ENCODE measurements at places on chromosomes 1 and 21. TPM values are rescaled to one million over a fixed set of nuclear protein-coding genes. Genes with fewer than 3 reads are reported as not detected.

DNA sequence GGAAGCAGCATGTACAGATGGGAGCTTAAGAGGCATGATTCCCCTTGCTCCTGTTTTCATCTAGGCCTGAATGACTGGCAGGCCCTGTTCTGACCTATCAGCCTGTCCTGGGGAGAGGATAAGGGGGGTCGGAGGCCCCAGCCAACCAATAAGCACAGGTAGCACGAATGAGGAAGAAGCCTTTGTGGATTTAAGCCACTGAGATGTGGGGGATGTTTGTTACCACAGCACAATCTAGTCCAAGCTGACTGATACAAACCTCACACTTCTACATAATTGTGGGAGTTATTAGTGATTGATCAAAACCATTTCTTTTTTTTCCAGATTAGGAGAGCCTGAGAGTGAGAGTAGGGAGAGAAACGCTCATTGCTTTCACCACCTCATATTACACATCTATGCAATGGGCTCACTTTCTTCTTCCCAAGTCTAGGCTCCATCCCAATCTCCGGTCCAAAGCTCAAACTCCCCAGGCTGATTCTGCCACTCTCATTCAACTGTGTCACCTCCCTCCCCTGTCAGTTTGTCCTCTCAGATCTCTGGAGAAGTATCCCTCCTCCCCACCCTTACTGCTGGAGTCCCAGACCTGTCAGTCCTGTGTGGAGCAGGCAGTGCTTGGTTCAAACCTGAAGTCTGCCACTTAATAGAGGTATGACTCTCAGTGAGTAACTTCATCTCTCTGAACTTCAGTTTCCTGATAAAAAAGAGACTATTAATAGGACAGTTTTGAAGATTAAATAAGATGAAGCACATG, 220.5 kb downstream of the PTPRU start:
- ATAC-seq, result no peak

GRCh38 chr21:42203936-42204335, 15.0 kb upstream of the ABCG1 start:
- ATAC-seq, result no peak

DNA sequence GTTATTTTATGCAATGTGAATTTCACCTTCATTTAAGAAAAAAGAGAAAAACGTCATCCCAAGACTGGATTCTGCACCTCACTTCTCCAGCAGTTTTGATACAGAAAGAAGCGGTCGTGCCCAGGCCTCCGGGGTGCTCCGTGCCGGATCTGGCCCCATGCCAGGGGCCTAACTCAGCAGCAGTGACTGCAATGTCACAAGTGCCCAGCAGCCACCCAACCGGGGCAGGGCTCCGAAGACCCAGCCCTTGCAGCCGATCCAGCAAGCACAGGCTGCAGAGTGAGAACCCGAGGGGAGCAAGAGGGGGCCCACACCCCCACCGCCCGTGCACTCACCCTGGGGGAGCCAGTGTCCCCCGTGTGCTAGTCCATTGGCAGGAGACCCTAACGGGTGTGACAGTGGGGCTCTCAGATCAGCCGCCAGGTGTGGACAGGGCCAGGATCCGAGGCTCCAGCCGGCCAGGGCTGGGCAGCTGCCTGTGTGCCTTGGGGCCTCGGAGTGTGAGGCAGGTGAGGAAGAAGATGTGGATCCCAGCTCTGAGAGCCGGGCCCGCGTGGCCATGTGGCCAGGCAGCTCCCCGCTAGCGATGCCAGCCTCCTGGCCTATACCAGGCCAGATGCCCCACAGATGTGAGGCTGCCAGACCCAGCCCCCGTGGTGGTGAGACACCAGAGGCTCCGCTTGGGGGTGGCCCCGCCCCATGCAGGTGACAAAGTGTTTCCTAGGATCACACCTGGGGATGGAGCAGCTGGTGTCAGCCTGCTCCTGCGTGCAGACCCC, 60.6 kb downstream of the MEGF6 start:
- ATAC-seq, result no peak

GRCh38 chr1:2912424-2913061, 108.7 kb upstream of the ACTRT2 start:
- no peak for ATAC-seq

- ATAC-seq, result no peak
Measured at GRCh38 chr1:169829671-169830070, 35.0 kb upstream of the METTL18 start.

DNA sequence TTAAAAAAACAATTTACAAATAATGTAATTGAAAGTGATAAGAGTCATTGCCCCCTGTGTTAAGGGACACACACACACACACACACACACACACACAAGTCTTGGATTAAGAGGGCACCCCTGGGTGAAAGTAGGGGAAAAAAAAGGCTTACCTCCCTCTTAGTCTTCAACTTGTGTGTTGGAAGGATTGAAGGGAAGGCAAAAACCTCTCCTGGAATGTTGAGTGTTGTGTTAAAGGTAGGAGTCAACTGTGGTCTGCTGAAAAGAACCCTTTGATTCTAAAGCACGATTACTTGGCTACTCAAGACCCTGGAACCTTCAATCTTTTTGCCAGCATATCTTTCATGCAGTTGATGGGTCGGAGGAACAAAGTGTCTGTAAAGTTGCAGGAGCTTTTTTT, 6.4 kb downstream of the PBX1 start:
- ATAC-seq, result no peak

- ATAC-seq, result no peak
Measured at GRCh38 chr1:2874607-2875480, 73.4 kb upstream of the TTC34 start.

- ATAC-seq, result no peak
Measured at GRCh38 chr1:24018611-24019580, 38.8 kb upstream of the SRSF10 start.

DNA sequence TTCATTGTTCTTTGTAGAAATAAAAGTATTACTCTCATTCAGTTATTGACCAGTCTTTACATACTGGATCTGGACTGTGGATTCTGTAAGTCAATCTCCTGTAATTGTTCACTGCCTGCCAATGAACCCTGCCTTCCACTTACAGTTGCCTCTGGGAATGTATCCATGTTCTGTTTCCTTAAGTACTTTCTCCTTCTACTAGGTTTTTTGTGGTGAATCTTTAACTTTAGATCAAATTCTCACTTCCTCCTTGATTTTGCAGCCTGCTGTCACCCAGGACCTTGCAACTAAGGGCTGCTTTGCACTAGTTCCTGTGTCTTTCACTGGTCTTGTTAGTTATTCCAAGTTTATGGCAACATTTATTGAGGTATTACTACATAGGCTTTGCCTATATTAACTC, 28.2 kb upstream of the ANKRD13C start:
- ATAC-seq, result no peak

DNA sequence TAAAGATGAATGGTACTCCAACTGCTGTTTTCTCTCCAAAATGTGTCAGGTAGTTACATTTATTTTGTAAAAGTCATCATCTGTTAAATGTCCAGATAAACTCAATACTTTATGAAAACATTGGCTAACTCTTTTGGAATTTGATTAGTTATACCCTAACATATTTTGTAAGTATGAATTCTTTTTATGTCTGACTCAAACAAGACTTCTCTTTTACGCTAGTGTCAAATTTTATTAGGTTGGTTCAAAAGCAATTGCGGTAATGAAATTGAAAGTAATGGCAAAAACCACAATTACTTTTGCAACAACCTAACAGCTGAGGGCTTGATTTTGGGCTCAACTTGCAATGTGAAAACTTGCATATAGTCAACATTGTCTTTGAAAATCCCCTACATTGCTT, 41.0 kb upstream of the USP25 start:
- ATAC-seq, result no peak

GRCh38 chr1:44619261-44619900, 54.9 kb downstream of the TMEM53 start:
- ATAC-seq, result no peak

- ATAC-seq, result no peak
Measured at GRCh38 chr21:44552136-44552535, 831 bp upstream of the KRTAP10-2 start.

DNA sequence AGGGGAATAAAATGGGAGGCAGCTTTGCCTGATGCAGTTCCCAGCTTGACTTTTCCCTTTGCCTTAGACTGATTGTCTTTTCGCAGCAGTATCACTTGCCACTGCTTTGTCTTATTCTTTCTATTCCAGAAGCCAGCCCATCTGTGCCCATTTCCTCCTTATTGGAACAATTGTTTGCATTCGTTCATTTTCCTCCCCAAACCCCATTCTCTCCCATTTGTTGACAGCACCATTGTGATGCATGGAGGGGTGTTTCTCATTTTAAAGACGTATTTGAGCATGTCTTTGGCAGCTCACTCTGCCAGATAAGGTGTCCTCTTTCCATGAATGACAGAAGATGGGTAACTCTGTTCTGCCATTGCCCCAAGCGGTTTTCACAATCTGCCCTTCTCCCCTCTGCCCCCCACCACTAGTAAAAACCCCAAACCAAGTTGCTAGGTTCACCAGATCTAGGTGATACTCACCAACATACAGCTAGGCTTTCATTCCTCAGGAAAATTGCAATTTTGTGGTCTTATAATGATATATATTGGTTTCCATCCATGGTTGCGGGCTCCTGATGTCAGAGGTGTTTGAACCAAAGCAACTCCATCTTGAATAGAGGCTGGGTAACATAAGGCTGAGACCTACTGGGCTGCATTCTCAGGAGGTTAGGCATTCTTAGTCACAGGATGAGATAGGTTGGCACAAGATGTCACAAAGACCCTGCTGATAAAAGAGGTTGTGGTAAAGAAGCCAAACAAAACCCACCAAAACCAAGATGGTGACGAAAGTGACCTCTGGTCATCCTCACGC, 30.8 kb downstream of the SERBP1 start:
- peak; percentile 42 for ATAC-seq

DNA sequence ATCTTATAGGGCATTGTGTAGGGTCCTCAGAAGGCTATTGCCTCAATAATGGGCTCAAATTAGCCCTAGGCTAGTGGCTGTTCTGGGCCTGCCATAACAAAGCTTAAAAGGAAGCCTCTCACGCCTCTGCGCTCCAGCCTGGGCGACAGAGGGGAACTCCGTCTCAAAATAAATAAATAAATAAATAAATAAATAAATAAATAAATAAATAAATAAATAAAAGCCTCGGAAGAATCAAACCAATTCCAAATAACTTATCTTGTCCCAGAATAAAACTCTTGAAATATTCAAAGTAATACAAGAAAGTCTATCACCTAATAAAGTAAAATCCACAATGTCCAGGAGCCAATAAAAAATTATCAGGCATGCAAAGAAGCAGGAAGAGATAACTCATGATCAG, 14.4 kb upstream of the ALDH9A1 start:
- no peak for ATAC-seq

- no peak for ATAC-seq
Measured at GRCh38 chr1:240173836-240174235, 82.2 kb downstream of the FMN2 start.

GRCh38 chr1:15224259-15224869, 22.7 kb upstream of the FHAD1 start:
- ATAC-seq, result no peak

DNA sequence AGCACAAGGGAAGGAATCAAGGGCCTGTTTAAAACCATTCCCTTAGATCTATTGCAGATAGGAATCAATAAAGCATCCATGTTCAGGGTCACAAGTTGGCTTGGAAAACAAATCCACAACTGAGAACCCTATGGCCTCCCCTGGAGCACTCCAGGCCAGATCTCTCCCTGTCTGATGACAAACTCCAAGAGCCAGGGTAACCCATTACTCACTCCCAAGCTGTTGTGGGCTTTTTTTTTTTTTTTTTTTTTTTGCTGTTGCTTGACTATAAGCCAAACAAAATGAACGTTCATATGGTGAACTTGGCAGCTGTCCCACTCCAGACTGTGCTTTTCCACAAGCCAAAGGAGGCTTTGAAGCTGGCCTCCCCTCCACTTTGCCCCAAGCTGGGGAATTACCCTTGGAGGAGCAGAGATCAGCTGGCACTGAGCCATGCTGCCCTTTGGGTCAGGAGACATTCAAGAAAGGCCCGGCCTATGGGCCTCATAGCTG, 35.7 kb upstream of the VAV3 start:
- no peak for ATAC-seq

GRCh38 chr1:198234520-198235251, 77.9 kb downstream of the NEK7 start:
- peak; percentile 80 for ATAC-seq

- ATAC-seq, result no peak
Measured at GRCh38 chr1:14255711-14256110, 342.8 kb upstream of the KAZN start.

The CFAP74 gene
- total RNA-seq, result not detected

The RPTN gene
- not detected for total RNA-seq

The C4BPA gene
- not detected for total RNA-seq

The GPR3 gene
- 0.26 TPM for total RNA-seq

The SLC22A15 gene
- 0.89 TPM for total RNA-seq

The PTAFR gene
- total RNA-seq, result 0.29 TPM

The RIMS3 gene
- total RNA-seq, result 4.2 TPM

The RHEX gene
- total RNA-seq, result not detected

The GOLT1A gene
- 0.48 TPM for total RNA-seq
